ENCODE measurements at places on chromosomes 7 and 10.

DNA sequence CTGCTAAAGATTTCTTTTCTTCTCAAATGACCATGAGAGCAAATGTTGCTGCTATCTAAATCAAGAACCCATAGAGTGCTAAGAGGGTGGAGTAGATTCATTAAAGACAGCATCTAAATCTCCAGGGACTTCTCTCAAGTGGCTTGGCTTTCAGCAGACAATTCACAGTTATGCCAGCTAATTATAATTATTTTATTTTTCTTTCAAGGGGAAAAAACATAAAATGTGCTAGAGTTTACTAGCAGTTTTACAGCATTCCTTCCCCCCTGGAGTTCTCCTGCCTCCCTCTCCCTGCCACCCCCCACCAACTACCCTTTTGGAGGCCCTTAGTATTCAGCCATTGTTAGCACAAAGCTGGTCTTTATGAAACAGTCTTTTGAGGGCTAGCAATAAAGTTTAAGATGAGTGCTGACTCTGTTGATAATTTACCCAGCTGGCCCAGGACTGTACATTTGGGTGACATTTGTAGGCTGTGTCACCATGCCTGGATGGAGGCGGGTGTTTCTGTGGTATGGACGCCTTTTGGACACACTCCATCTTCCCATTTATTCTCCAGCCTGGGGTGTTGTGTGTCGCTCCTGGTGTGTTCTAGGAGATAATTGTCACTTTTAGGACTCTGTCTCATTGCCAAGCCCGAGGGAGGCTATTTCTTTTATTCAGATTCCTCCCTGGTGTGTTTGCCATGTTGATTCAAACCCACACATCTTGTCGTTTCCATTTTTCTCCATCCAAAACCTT, 160.2 kb downstream of the CREB5 start:
- DNase-seq = no peak

DNA sequence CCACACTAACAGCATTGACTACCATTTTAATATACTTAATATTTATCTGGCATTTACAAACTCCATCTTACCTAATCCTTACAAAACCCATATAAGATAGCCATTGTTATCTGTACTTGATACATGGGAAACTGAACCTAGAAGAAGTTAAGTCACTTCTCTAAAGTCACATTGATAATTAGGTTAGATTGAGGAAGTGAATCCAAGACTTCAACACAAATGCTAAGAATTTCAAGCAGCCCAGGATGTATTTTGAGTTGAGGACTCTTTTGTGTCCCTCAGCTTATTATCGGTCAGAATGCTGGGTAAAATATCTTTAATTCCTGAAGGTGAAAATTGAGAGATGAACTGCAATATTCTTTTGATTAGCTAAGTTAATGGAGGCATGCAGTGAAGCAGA, 465.5 kb downstream of the PHTF2 start:
- no peak for DNase-seq

DNA sequence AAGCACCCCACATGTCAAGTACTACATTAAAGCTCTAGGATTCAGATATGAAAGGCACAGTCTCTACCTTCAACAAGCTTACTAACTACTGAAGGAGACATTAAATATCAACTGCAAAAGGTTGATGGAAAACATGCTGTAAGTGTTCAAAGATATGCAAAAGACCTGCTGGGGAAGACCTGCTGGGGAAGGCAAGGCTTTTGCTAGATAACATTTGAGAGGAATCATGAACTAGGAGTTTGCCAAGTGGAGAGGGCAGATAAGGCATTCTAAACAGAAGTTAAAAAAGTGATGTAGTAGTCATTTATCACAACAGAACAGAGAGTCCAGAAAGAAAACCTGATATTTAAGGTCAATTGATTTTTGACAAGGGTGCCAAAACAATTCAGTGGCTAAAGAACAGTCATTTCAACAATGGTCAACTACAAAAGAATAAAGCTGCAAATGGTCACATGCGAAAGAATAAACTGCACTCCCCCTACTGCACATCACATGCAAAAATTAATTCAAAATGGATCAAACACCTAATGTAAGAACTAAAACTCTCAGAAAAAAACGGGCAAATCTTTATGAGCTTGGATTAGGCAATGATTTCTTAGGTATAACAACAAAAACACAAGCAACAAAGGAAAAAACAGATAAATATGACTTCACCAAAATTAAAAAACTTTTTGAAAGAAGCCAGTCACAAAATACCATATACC, 23.0 kb upstream of the MSS51 start:
- DNase-seq = no peak

DNA sequence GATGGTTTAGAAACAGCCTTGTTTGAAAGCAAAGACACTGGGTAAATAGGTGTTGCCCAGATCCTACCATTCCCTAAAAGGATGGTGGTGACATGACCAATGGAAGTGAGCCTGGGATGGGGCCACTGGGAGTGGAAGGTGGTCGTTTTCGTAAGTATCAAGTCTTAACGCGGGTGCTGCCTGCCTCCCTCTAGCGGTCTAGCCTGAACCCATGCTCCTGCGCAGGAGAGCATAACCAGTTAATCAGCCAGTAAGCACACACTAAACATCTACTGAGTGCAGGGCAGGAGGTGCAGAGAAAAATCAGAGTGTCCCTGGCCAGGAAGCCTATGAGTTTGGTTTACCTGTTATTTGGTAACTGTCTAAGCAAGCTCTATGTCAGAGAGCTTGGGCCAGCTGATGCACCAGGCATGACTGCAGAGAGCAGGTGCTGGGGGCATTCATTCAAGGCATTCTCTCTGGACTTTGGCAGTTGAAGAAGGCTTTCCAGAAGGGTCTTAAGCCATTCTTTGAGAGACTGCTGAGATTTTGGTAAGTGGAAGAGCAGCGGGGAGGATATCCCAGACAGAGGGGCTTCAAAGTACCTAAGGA, 930 bp downstream of the GARIN1A start:
- no peak for DNase-seq

DNA sequence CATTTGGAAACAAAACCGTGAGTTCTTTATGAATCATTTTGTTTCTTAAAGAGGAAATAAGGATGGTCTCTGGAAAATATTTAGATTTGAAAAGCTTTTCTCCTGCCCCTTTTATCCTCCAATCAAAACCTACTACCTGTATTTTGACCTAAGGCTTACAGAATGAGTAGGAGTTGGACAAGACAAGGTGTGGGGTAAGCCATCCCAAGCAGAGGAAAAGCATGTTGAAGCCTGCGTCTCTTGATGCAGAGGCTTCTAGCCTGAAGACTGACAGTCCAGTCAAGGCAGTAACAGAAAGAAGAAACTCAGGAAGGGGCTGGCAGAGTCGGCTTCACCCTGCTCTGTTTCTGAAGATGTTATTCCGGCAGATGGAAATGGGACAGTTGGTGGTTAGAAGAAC, 551.1 kb downstream of the SORCS3 start:
- no peak for DNase-seq

GRCh38 chr7:117405519-117405918, 21.8 kb downstream of the ASZ1 start:
- no peak for DNase-seq

- no peak for DNase-seq
These were observed 118.6 kb downstream of the SH3PXD2A start for GRCh38 chr10:103736763-103737162.

Data from epithelial cell of proximal tubule (primary cell).